ENCODE measurements at places on chromosomes 4 and X.

DNA sequence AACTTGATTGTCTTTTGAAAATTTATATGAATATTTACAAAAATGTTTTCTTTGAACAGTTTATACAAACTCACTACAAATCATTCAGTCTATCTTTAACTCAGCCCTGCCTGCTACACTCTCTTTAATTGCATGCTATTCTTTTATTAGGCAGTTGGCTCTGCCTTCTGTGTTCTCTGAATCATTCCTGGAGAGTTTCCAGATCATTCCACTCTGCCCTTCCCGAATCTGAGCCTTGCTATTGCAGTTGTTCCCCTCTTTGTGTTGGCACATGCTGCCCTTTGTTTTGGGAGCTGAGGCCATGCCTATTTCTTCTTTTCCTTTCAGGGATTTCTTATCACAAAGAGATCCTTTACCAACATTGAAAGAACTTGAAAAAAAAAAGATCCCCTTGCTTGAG, 8.7 kb upstream of the TECRL start:
- no peak for DNase-seq

- DNase-seq, result no peak
Measured at GRCh38 chrX:118493653-118494297, 1.8 kb upstream of the DOCK11 start.

DNA sequence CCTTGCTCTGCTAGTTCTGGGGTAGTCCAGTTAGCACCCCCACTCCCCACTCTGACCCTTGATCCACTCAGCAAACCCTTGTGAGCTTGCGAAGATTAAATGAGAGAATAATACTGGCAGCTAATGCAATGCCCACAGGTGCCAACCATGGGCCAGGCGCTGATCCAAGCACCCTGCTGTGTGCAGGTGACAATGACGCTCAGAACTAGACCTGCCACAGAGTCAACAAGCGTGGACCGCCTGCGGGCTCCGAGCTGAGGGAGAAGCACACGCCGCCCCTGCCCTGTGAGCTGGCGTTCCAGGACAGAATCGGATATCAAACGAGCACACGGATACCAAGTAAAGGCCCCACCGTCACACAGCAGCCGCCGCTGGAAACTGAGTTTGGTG, 129.2 kb downstream of the FAM53A start:
- DNase-seq, result no peak

DNA sequence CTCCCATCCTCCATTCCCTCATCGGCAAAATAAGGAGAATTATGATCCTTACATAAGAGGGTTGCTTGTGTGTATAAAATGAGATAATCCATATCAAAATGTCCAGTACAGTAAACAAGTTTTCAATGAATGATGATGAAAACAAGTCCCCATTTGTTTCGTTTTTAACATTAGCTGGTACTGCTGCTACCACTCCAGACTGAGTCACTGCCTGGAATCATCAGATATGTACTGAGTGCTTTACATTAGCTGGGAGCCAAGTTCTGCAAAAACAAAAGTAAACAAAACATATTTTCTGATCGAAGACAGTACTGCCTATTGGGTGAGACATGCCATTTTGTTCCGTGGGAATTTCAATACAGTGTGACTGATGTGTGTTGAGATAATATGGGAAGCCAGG, 123.2 kb upstream of the IGFBP7 start:
- no peak for DNase-seq

DNA sequence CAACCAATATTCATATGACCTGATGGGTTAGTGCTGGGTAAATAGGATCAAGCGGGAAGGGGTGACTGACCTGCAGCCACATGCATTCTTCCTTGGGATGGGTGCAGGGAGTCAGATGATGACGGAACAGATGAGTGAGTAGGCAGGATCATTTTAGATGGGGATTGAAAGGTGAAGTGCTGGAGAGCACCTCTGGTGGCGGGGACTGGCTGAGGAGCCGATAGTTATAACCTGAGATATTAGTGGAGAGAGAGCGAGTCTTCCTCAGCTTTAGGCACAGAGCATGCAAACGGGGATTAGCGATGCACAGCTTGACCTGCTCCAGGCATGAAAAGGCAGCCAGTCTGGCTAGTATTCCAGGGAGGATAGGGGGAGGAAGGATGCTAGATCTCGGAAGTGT, 99.1 kb downstream of the AFF1 start:
- no peak for DNase-seq

DNA sequence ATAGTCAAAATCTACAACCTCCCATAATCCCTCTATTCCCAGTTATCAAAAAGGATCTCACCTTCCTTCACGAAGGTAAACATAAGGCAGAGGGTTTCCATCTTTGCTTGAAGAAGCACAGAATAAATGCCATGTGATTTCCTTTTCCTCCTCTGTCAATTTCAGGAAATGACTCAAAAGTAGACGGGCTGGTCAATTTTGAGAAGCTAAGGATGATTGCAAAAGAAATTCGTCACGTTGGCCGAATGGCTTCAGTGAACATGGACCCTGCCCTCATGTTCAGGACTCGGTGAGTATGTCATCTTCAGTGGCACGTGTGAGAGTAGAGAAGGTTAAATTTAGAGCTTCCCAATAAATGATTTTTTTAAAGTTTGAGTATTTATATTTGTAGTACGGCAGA, 240.2 kb downstream of the RAPGEF2 start:
- DNase-seq, result no peak

- no peak for DNase-seq
Measured at GRCh38 chr4:173746424-173746823, 216.4 kb upstream of the HAND2 start.

- DNase-seq, result no peak
Measured at GRCh38 chrX:44767308-44767707, 76.5 kb upstream of the DUSP21 start.

DNA sequence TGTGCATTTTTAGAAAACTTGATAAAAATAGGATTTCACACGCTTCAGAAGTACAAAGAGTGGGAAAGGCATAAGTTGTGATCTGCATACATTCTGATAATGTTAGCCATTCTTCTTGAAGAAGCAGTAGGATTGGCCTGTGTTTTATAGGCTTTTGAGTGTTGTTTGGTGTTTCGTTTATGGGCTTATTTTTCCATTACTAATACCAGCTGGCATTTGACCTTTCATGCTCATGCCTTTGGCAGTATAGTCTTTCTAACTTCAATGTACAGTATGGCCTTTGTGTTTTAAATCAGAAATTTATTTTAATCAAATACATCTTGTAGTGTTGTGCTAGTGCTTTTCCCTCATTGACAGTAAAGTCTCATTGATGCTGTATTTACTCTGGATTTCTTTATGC, 51.5 kb upstream of the SLC4A4 start:
- DNase-seq, result no peak

DNA sequence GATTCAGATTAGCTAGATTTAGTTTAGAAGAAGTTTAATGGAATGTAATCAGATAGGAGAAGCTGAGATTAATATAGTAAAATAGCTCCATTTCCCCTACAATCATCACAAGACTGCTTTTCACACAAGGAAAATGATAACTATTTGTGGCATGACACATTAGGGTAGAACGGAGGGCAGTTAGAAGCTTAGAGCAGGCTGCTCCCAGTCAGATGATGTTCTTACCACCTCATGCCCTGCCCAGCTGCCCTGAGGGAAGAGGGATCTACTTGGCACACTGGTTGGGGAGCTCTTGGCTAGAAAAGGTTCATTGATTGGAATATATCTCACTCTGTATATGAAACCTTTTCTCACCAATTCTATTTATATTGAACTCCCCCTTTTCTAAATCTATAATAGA, 180.7 kb upstream of the IL15 start:
- DNase-seq, result no peak

- DNase-seq, result no peak
Measured at GRCh38 chr4:80608281-80608980, 272.9 kb downstream of the CFAP299 start.

GRCh38 chr4:16496501-16496900, 270.2 kb upstream of the TAPT1 start:
- no peak for DNase-seq

DNA sequence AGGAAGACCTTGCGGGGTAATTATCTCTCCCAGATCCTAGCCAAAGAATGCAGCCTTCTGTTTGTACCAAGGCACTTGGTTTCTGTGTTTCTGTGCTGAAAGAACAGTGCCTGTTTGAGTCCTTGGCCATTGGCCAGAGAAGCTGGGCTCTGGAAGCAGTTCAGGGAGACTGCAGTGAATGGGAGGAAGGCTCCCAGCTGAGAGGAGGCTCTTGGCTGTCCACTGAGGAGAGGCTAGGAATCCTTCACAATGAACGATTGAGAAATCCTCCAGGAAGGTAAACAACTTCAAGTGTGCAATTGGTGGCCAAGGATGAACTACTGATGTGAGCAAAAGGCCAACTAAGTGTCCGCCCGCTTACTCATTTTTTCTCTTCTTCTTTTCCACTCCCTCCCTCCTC, 61.3 kb downstream of the HS3ST1 start:
- DNase-seq, result no peak

DNA sequence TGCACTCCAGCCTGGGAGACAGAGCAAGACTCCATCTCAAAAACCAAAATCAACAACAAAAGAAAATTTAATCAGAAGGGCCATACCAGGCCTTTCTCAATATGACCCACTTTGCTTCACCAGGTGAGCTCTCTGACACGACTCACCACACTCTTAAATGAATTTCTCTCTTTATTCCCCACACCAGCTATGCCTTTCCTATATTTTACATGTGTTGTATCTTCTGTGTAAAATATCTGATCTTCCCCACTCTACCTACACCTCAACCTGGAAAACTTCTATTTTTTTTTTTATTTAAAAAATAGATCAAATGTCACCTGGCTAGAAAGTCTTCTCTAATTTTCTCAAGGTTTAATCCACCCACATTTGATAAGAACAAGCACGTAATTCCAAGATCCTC, 77.6 kb upstream of the SLC39A8 start:
- no peak for DNase-seq

GRCh38 chrX:123779908-123780396, 47.1 kb upstream of the THOC2 start:
- DNase-seq, result no peak

DNA sequence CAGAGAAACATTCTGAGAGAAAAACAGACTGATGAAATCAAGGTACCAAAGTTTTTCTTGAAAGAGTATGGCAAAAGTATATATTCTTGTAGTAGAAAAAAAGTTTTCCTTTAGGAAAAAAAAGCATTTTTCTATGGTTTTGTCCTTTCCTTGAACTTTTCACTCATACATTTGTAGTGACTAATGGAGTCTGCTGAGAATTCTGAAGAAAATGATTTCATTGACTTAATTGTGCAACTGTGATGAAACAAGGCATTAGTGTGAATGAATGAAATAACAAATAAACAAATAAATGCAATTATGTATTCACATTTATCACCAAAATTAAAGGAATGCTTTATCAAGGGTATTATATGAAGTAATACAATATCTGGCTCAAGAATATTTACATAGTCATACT, 5.7 kb downstream of the CSN1S1 start:
- no peak for DNase-seq

DNA sequence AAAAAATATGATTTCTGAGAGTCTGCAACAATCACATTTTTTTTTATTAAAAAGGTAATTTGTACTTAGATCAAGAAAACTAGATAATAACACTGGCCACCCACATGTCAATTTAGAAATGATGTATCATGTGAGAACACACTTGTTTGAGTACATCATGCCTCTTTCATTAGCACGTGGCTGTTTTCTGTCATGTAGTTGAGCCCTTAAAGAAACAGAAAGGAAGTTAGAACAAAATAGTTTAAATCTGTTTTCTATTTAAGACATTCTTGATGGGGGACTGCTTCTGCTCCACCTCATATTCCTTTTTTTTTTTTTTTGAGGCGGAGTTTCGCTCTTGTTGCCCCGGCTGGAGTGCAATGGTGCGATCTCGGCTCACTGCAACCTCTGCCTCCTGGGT, 207.5 kb downstream of the NSUN7 start:
- no peak for DNase-seq

GRCh38 chr4:98939438-98939837, 10.5 kb upstream of the EIF4E start:
- DNase-seq, result no peak

DNA sequence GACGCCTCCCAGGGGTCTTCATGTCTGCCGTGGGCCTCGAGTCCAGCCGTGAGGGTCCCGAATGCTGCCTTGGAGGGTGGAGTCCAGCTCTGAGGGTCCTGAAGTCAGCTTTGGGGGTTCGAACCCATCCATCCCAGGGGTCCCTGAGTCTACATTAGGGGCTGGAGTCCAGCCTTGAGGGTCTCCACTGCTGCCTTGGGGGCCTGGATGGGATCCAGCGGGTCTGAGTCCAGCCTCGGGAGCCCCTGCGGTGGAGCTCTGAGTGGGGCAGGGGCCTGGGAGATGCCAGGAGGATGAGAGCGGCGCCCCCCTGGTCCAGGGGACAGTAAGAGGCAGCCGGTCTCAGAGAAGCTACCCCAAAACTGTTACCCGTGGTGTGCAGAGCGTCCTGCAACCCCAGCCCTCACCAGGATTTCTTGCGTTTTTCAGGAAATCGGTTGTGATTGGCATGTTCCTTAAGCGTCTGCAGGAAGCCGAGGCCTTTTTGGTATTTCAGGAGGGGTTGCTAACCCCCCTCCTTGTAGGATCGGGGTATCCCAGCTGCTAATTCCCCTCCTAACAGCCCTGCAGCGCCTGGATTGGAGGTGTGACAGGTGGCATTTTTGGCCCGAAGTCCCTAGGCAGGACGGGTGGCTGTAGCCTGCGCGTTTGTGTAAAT, 1.7 kb upstream of the GTPBP6 start:
- DNase-seq, result no peak

- DNase-seq, result no peak
Measured at GRCh38 chr4:140095694-140096482, 58.1 kb downstream of the MAML3 start.

- DNase-seq, result no peak
Measured at GRCh38 chr4:43496602-43497001, 604.1 kb downstream of the GRXCR1 start.

All from stimulated activated CD4-positive, alpha-beta T cell treated with anti-CD3 and anti-CD28 coated beads, TNF-alpha, amount 100 ng/mL, for 1 hour (primary cell).